ENCODE measurements at places on chromosomes 1 and 21. TPM values are rescaled to one million over a fixed set of nuclear protein-coding genes. Genes with fewer than 3 reads are reported as not detected.

The TSPEAR gene
- total RNA-seq, result not detected

The CD1B gene
- not detected for total RNA-seq

DNA sequence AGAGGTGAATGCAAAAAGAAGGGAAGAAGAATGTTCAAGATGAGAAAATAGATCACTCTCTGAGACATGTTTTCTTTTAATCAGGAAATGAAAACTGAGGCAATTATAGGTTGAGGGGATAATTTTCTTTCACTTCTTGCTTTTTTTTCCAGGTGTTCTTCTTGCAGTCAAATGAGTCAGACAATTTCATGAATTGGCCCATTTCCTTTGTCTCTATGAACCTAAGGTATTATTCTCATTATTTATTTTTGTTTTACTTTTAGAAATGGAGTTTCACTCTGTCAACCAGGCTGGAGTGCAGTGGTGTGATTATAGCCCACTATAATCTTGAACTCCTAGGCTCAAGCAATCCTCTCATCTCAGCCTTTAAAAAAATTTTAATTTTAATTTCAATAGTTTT lies 3.5 kb upstream of the VASH2 start:
- no peak for DNase-seq

DNA sequence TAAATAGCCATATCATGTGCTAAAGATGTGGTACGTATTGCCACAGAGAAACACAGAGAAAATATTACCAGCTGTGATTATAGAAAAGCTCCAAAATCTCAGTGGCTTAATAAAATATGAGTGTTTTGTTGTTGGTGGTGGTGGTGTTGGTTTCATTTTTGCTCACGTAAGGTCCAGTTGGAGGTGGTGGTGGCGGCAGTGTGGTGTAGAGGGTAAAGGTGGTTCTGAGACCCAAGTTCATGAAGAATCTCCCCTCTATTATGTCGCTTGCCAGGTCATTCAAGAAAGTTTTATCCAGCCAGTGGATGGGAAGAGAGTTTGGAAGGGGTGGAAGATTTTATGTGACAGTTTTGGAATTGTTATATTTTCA lies 217.6 kb upstream of the SAMSN1 start:
- DNase-seq, result no peak

The LHX4 gene
- 1.4 TPM for total RNA-seq

DNA sequence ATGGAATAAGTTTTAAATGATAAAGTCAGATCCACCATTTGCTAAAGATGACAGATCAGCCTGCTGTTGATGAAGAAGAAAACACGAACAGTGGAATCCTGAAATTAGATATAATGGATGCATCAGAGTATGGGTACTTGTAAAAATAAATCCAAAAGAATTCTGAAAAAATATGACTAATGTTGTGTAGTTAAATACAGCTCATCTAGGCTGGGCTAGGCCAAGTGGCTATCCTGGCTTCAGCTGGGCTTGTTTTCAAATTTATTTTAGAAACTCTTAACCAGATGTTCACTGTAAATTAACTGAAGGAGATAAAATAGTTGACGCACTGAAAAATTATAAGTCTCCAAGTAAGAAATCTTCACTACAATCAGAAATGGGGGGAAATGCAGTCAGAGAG lies 7.4 kb upstream of the RGS2 start:
- no peak for DNase-seq

DNA sequence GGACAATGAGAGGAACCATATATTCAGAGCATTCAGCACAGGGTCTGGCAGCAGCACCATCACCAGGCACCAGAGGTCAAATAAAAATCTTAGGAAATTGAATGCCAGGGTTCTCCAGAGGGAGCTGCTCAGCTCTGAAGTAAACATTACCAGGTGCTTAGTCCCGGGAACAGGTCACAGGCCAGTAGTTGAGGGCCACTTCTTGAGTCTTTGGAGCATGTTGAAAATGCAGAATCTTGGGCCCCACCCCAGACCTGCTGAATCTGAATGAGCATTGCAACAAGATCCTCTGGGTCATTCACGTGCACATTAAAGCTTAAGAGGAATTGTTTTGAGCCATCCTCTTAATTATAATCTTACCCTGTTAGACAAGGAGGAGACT lies 33.8 kb downstream of the PHC2 start:
- DNase-seq, result no peak

DNA sequence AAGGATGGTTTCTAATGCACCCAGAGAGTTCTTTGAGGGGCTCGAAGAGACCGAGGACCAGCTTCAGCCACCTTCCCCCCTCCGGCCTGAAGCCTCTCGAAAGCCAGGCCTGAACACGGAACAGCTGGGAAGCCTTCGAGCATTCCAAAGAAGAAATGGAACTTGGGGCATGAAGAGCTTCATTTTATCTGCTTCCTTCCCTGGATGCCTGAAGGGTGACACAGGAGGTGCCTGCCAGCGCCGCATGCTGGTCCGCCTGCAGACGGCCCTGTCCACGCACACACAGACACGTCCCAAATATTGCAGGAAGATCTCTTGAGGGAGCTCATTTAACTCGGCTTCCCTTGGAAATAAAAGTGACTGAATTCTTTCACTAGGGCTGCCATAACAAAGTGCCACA lies 73.7 kb downstream of the TOMM20 start:
- DNase-seq, result no peak

The C1orf226 gene
- not detected for total RNA-seq

GRCh38 chr21:44351535-44352252 lies 1.7 kb upstream of the TRPM2 start:
- no peak for DNase-seq

DNA sequence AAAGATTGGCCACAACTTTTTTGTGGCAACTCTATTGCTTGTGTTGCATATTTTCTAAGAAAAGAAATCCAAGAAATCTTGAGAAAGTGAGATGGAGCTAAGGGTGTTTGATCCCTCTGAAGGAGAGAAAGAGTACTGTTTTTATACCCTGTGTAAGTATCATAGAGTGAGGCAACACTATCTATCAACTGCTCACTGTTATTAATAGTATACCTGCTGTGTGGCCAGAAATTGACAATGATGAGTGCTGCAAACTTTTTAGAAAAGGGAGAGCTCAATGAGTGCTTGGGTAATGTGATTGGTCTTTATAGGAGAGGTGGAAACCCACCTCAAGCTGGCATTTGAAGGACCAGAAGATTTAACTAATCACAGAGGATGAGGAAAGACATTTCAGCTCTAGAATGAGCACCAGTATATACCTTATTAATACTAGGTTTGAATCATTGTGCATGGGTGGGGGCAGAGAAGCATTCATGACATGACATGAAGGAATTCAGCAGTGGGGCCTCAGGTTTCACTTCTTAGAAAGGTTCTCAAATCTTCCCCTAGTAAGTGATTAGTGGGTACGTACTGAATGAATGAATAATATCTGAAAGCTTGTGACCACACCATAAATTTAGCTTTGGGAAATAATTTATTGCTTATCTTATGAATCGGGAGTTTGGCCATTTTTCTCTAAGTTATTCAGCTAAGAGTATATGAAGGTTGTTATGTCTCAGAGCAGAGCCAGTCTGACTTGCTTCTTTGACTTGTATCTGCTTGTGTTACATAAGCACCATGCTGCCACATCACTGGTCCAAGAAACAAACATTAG lies 169.2 kb upstream of the SGIP1 start:
- no peak for DNase-seq

GRCh38 chr1:118487091-118487490 lies 302.1 kb upstream of the SPAG17 start:
- no peak for DNase-seq

The FAM72B gene
- 23.1 TPM for total RNA-seq

DNA sequence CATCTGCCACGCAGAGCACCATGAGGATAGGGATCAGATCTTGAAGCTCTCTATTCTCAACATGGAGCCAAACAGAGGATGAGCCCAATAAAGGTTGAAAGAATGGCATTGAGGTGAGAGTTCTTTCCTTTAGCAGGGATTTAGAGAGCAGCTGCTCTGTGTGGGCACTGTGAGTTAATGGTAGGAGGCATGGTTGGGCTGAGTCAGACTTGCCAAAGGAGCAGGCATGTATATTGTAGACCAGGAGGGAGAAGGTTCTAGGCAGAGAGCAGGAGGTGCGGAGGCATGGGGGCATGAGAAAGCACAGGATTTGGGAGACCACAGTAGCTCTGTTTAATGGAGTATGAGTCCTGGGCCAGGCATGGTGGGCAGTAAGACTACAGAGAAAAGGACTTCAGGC lies 32.0 kb downstream of the TMEM53 start:
- no peak for DNase-seq

DNA sequence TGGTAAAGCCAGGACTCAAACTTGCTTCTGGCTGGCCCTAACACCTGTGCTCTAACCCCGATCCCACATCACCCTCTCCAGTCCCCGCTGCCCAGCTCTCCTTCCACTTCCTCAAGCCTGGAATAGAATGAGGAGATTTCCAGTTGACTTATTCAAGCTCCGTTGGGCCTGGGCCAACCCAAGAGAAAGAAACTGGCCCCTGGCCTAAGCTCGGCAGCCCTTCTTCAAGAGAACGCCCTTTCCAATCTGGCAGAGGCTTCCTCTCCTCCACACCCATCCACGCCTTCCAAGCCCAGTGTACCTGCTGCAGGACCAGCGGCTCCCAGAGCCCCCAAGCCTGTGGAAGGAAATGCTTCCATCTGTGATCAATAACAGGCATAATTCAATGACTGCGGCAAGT lies 51.9 kb downstream of the LRRN2 start:
- DNase-seq, result no peak

- peak; percentile 38 for DNase-seq
Observed at GRCh38 chr1:246784621-246785493, 60.6 kb downstream of the SCCPDH start.

DNA sequence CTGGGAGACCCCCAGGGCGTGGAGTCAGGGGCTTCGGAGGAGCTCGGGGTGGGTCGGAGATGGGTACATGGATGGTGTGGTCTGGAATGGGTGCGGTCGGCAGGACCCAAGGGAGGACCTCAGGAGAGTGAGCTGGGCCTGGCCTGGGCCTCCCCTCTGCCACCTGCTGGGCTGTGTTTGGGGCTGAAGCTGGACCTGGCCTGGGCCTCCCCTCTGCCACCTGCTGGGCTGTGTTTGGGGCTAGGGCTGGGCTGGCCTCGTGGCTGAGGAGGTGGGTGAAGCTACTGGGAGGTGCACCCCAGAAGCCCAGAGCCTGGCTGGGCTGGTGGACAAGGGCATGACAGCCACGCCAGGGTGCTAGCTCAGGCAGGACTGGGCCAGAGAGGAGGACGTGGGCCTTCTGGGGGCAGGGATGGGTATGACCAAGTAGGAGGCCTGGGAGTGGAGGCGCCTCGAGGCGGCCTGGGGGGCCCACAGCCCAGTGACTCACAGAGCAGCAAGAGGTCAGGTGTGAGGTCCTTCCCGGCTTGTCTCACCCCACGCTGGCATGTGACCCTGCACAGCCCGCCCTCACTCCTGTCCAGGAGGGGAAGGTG lies 14.5 kb downstream of the SAMD11 start:
- peak; percentile 64 for DNase-seq

DNA sequence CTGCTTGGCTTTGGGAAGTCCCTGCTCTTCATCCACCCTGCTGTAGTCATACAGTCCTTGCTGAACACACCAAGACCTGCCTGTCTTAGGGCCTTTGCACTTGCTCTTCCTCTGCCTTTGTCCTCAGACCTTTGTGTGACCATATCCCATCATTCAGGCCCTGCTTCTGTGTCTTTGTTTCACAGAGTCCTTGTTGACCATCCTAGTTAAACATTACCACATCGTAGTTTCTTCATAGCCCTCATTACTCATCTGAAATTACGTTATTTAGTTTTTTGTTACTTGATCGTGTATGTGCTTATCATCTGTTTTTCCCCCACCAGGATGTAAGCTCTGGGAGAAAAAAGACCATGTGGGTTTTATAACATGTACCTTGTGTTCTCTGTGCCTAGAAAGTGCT lies 18.3 kb upstream of the SPRR5 start:
- DNase-seq, result no peak

DNA sequence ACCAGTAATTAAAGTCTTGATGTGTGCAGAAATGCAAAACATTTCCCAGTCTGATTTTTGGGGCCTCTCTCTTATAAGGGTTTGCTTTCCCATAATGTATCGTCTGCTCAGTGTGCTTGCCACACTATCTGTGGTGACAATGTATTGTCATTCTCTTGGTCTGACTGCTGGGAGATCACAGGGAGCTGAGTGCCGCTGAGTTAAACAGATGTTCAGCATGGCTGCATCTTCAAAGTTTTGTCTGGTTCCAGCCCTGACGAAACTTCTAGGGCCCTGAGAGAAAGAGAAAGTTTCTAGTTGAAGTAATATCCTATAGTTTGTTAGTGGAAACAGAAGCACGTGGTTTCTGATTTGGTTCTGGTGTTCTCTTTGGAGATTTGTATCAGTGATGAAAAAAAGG lies 42.6 kb downstream of the DNM3 start:
- no peak for DNase-seq

The NHLH1 gene
- not detected for total RNA-seq

DNA sequence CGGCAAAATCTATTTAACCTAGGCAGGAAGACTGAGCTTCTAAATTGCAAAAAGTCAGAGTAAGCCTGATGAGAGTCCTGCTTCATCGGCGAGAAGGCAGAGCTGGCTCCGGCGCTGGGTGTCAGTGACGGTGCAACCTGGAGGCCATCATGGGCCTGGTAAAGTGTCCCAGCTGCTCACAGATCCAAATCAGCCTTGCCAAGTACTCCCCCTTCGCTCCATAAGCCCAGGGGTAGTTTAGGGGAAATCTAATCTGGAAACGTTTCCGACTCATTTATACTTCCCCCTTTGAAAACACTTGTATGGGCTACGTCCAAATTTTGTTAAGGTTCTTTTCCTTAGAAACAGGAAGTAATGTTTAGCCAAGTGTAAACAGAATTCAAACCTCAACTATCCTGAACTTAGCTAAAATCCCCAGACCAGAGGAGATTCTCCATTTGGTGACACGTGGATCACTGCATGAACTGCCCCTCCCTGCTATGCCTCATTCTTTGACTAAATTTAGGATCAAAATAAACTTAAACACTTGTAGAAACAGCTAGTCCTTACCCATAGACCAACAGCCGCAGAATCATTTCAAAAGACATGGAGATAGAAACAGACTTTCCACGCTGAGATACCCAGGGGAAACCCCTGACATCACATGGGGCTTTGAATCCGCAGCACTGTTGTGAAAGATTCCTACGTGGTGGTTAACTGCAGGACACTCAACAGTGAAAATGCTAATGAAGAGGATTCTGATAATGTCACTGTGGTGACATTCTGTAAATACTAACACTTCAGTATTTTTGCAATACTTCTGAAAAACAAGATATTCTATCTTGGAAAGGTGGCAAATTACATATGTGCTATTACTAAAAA lies 172.7 kb downstream of the TGFBR3 start:
- DNase-seq, result no peak

- DNase-seq, result no peak
Observed at GRCh38 chr1:192974701-192975100, 84.5 kb downstream of the UCHL5 start.

- DNase-seq, result no peak
Observed at GRCh38 chr21:31744182-31744800, 12.4 kb upstream of the SCAF4 start.

GRCh38 chr1:112998592-112999235 lies 42.7 kb upstream of the SLC16A1 start:
- peak; percentile 20 for DNase-seq

DNA sequence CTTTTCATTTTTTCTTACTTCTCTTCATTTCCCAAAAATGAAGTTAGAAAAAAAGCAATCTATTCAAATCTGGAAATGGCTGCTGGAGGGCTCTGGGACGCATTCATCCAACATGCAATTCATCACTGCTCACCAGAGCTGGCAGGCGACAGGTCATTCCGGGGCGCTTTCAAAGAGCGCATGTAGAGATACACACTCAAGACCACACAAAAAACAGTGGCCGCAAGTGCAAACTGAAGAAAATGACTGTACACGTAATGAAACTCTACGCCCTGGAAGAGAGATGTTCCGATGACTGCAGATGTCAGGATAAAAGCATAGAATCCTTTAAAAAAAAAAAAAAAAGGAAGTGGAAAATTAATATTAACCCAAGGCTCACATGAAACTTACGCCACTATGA lies 15.5 kb downstream of the LBR start:
- no peak for DNase-seq
